Astrocyte (in vitro differentiated cells and primary cell): ENCODE measurements at places on chromosomes 1 and 21.

DNA sequence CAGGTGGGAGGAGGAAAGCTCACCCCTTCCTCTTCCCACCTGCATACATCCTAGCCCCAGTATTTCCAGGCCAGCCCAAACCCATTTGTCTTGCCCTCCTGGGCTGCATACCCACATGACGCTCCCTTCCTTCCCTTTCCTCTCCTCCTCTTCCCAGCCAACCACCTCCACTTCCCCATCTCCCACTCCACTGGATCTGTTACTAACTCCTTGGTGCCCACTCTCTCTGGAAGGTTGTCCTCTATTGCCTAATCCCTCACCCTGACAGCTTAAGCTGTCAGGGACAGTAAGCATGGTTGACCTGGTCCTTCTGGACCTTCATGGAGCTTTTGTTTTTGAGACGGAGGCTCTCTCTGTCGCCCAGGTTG lies 23.0 kb upstream of the SYNC start:
- peaks cover 24% of the 10 kb centered on the region for H3K4me1 ChIP-seq
- no peak for DNase-seq
- peak overlapping the region; percentile 41 for H3K27ac ChIP-seq
- no peaks in the 10 kb centered on the region for H3K27me3 ChIP-seq
- no peak overlapping the region for H3K4me3 ChIP-seq
- H3K36me3 ChIP-seq = no peaks in the 10 kb centered on the region

DNA sequence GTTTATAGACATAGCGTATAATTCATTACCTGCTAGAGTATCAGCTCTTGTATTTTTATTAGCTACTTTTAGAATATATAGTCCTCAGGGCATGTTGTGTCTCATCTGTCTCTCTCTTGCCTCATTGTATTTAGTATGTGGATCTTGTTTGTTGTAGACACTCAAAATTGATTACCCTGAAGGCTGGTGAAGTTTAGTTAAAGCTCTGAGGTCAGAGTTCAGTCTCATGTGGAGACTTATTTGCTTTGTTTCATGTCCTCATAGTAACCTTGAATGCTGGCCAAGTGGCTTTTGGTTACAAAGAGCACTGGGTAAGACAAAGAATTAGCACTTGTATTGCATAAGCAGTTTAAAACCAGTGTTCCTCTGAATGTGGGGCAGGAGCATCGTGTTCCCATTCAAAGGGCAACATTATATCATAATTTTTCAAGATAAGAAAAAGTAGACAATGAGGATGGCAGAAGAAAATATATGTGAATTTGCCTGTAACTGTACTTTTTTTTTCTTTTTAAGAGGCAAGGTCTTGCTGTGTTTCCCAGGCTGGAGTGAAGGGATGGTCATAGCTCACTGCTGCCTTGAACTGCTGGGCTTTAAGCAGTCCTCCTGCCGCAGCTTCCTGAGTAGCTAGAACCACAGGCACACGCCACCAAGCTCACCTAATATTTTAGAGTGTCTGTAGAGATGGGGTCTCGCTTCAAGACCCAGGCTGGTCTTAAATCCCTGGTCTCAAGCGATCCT lies 17.4 kb downstream of the CNST start:
- peaks cover 5% of the 10 kb centered on the region for H3K36me3 ChIP-seq
- no peaks in the 10 kb centered on the region for H3K27me3 ChIP-seq
- no peak overlapping the region for H3K27ac ChIP-seq
- H3K4me3 ChIP-seq = no peak overlapping the region

- H3K27ac ChIP-seq = no peak overlapping the region
- H3K27me3 ChIP-seq = peaks cover 2% of the 10 kb centered on the region
- DNase-seq = no peak
- H3K4me1 ChIP-seq = peaks cover 6% of the 10 kb centered on the region
- no peaks in the 10 kb centered on the region for H3K36me3 ChIP-seq
- H3K4me3 ChIP-seq = no peak overlapping the region
These were observed 30.1 kb upstream of the SRP9 start for GRCh38 chr1:225747566-225747965.

- H3K27ac ChIP-seq = no peak overlapping the region
- no peaks in the 10 kb centered on the region for H3K36me3 ChIP-seq
- H3K4me1 ChIP-seq = no peaks in the 10 kb centered on the region
- H3K27me3 ChIP-seq = peaks cover 3% of the 10 kb centered on the region
- no peak for DNase-seq
These were observed 186.2 kb downstream of the RHOU start for GRCh38 chr1:228921481-228921880.

- no peak overlapping the region for H3K4me3 ChIP-seq
- no peaks in the 10 kb centered on the region for H3K27me3 ChIP-seq
- H3K4me1 ChIP-seq = no peaks in the 10 kb centered on the region
- DNase-seq = no peak
- H3K36me3 ChIP-seq = no peaks in the 10 kb centered on the region
These were observed 96.2 kb downstream of the DPYD start for GRCh38 chr1:97824624-97825023.

DNA sequence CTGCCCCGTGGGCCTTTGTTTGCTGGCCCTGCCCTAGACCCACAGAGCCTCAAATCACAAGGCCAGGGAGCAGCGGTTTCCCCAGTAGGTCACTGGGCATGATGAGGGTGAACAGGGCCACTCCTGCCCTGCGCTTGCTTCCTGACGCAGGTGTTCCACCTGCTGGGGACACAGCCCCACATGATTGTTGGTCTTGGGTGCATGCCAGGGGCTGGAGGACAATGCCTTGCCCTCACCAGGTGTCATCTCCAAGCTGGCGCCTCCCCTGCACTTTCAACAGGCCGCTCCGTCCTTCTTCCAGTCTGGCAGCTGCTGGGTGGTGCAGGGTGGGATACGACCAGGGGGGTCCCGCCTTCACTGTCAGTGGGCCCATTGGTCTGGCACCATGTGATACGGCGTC lies 24.3 kb downstream of the IL10RB start:
- H3K4me1 ChIP-seq = peaks cover 20% of the 10 kb centered on the region
- no peak overlapping the region for H3K4me3 ChIP-seq
- no peaks in the 10 kb centered on the region for H3K27me3 ChIP-seq
- H3K36me3 ChIP-seq = no peaks in the 10 kb centered on the region

DNA sequence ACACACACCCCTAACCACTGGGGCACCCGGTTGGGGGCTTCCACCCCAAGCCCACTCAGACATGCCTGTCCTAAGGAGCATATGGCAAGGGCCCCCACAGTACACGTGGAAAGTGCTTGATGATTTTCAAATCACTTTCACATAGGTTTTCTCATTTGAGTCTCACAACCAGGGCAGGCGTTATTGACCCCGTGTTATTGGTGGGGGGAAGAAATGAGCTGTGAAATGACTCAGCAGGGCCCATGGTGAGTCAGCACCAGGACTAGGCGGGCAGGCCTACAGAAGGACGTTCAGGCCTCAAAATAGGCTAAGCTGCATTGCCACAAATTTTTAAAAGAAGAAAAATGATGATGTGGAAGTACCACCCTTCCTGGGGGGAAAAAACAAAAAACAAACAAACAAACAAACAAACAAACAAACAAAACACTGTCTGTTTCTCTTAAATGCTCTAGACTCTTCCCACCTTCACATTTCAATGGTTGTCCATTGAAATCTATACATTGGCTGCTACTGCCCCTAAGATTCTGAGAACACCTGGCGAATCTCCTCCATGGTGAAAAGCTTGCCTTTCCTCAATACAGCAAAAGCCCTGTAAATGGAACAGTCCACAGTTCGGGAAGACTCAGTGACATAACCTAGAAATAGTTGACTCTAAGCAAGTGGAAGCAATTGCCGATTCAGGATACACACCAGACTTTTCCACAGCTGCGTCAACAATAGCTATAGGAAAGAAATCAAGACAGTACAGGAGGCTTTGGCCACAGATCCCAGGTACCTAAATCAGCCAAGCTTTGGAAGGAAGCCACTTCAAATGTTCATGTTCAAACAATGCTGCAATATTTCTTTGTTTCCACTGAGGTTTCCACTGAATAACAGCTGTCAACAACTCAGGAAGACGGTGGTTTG lies 234.7 kb downstream of the TOMM20 start:
- H3K4me1 ChIP-seq = peaks cover 31% of the 10 kb centered on the region
- peak; percentile 80 for DNase-seq
- no peak overlapping the region for H3K4me3 ChIP-seq
- peak overlapping the region; percentile 75 for H3K27ac ChIP-seq

- H3K27me3 ChIP-seq = no peaks in the 10 kb centered on the region
- H3K36me3 ChIP-seq = no peaks in the 10 kb centered on the region
- no peak overlapping the region for H3K27ac ChIP-seq
- no peak for DNase-seq
- no peak overlapping the region for H3K4me3 ChIP-seq
- no peaks in the 10 kb centered on the region for H3K4me1 ChIP-seq
These were observed 72.8 kb downstream of the ETS2 start for GRCh38 chr21:38878379-38879179.

DNA sequence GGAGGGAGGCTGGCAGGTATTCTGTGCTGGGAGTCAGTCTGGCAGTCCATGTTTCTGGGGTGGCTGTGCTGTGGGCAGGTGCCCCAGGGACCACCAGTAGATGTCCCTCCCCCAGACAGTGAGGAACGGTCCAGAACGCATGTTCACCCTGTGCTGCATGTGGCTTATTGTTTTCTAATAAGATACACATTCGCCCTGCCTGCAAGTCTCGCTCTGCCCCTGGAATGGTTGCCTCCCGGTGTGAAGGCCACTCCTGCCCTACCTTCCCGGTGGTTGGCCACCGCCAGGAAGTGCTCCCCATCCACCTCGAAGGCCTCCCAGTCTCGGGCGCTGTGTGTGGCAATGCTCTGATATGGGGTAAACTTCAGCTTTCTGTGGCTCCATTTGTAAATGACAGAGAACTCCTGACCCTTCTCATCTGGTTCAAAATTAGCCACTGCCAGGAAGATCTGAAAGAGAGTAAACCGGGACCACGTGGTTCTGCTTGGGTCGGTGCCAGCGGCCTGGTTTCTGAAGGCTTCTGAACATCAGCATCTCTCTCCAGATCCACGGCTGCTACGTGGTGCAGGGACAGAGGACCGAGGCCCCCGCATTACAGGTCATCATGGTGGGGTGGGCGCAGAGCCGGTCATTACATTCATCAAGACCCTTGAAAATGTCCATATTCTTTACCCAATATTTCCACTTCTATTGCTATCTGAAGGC lies 14.5 kb downstream of the KRTAP10-1 start:
- no peaks in the 10 kb centered on the region for H3K36me3 ChIP-seq
- H3K27ac ChIP-seq = no peak overlapping the region
- H3K27me3 ChIP-seq = no peaks in the 10 kb centered on the region
- H3K4me1 ChIP-seq = no peaks in the 10 kb centered on the region
- DNase-seq = no peak

- H3K4me3 ChIP-seq = peak within 1 kb of the TSS; percentile 56
- H3K4me1 ChIP-seq = peaks cover 9% of the 10 kb centered on the region
- no peak within 1 kb of the TSS for H3K27ac ChIP-seq
- DNase-seq = peak; percentile 80
- H3K36me3 ChIP-seq = no peaks in the 10 kb centered on the region
These were observed at the start of gene CREG1 for GRCh38 chr1:167553136-167554027. TSS of gene CREG1 (minus strand) at chr1:167553762.

DNA sequence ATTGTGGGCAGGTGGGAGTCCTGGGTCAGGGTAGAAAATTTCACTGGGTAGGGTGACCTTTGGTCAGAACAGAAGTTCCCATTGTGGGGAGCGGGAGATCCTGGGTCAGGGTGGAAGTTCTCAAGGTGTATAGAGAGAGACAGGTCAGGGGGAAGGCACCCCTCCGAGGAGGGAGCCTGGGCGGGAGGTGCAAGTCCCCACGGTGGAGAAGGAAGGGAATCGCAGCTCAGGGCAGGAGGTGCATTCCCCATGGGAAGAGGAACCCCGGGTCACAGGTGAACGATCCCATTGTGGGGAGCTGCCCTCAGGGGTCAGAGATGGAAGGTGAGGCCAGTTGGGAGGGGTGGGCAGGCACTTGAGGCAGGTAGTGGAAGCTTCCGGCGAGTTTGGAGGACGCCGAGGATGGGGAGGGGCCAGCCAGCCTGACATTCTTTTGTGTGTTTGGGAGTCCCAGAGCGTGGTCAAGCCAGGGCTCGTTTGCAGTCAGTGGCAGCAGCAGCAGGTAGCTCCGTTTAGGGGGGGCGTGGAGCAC lies 637 bp downstream of the LYPLA2 start:
- peaks cover 17% of the 10 kb centered on the region for H3K36me3 ChIP-seq
- DNase-seq = no peak
- peak overlapping the region; percentile 94 for H3K4me3 ChIP-seq
- peak overlapping the region; percentile 46 for H3K27ac ChIP-seq
- no peaks in the 10 kb centered on the region for H3K27me3 ChIP-seq

DNA sequence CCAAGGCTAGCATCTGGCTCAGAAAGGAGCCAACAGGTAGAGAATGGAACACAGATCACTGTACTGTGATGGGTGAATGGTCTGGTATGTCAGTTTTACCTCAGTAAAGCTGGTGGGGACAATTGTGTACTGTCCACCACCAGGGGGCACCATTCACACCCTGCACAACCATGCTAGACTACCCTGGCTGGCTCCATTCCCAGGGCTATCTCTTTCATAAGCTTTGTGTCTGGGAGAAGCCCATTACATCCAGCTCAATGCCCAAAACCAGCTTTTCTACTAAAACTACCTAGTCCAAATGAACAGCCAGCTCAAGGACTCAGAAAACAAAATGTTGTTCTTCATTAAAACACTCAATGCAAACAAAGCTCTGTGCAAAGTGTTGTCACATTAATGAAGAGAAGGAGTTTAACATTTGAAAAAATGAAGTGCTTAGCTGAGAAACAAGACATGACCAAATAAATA lies 62.0 kb upstream of the RASAL2 start:
- H3K4me1 ChIP-seq = no peaks in the 10 kb centered on the region
- DNase-seq = peak; percentile 80
- no peak overlapping the region for H3K27ac ChIP-seq
- H3K36me3 ChIP-seq = no peaks in the 10 kb centered on the region

GRCh38 chr1:235710687-235711086 lies 61.1 kb upstream of the GNG4 start:
- no peaks in the 10 kb centered on the region for H3K27me3 ChIP-seq
- H3K36me3 ChIP-seq = no peaks in the 10 kb centered on the region
- no peak overlapping the region for H3K27ac ChIP-seq

GRCh38 chr1:61980561-61980960 lies 214.1 kb upstream of the L1TD1 start:
- no peaks in the 10 kb centered on the region for H3K4me1 ChIP-seq
- no peak overlapping the region for H3K4me3 ChIP-seq
- DNase-seq = no peak
- H3K27ac ChIP-seq = no peak overlapping the region
- no peaks in the 10 kb centered on the region for H3K27me3 ChIP-seq
